ENCODE measurements at places on chromosomes 1 and 21.
A peak's percentile ranks its signal among the peaks of the same experiment; 100 is the strongest.

GRCh38 chr1:87439821-87440220, 111.1 kb downstream of the LMO4 start:
- DNase-seq: no peak

GRCh38 chr1:222382171-222382570, 165.7 kb downstream of the HHIPL2 start:
- DNase-seq: no peak

GRCh38 chr1:245225322-245226202, 70.8 kb downstream of the KIF26B start:
- DNase-seq: no peak

DNA sequence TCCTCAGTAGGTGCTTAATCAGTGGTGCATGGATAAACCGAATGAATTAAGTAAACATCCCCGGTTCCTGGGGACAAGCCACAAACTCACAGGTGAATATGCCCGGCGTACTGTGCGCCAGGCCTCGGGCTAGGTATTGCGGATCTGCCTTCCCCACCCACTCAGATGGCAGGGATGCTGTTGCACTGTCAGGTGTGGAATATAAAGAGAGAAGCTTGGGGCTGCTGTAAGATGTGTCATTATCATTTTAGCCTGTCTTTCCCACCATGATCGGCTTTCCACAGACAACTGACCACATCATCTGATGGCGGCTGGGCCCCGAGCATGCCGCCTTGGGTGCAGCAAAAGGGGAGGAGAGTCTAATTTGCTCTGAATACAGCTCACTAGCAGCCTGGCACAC, 45.4 kb upstream of the LRP8 start:
- peak; percentile 2 for DNase-seq

- DNase-seq: no peak
Observed at GRCh38 chr1:50346621-50347020, 76.6 kb downstream of the DMRTA2 start.

- DNase-seq: no peak
Observed at GRCh38 chr1:219790834-219791615, 137.3 kb downstream of the SLC30A10 start.

DNA sequence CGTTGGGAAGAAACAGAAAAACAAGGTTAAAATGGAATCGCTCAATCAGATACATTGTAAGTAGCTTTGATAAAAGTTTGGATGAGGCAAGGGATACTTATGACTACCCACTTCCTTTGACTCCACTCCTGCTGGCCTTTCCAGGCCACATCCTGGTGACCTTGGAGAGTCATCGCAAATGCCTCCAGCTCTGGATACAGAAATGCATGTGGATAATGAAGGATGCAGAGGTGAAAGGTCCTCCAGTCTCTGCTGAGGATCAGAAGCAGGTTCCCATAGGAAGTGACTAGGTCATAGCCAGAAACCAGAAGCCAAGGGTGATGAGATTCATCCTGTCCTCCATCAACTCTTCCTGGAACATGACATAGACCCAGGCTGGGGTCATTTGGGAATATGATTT, 6.2 kb upstream of the CAMK1G start:
- no peak for DNase-seq

- no peak for DNase-seq
Observed at GRCh38 chr21:45436351-45437065, 31.5 kb downstream of the COL18A1 start.

DNA sequence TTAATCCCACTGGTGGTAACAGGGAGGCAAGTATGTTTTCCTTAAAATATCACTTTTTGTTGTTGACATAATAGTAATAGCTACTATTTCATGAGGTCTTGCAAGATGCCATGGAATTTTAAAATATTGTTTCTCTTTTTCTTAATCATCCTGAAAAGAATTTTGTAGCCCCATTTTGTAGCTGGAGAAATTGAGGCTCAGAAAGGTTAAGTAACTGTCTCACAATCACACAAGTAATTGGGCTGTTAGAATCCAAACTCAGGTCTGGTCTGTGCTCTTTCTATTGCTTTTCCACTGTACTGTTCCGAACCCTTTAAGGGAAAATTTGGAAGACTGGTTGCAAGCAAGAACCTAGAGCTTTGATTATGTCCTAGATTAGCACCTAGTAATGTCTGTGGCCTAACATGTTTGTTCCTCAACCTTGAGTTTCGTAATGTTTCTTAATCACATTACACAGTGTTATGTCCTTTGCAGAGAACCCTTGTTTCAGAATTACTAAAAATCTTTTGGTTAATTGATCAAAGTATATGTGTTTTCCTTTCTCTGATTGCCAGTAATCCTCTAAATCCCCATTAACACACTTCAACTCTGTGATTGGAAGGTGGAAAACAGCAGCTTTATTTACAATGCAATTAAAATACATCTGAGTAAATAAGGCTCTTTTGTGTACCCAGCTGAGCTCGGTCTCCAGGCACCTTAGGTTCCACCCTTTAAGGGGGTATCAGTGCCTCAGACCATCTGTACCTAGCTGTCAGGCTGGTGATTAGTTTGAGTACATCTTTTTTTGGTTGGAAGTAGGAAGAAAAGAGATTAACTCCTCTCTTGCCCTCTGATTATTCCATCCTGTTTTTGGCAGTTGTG, 10.4 kb downstream of the LRRC42 start:
- no peak for DNase-seq

GRCh38 chr1:217734973-217735372, 103.8 kb downstream of the SPATA17 start:
- no peak for DNase-seq

GRCh38 chr1:51920130-51920529, 41.6 kb upstream of the NRDC start:
- no peak for DNase-seq

GRCh38 chr1:219467524-219467923, 145.4 kb downstream of the ZC3H11B start:
- no peak for DNase-seq

DNA sequence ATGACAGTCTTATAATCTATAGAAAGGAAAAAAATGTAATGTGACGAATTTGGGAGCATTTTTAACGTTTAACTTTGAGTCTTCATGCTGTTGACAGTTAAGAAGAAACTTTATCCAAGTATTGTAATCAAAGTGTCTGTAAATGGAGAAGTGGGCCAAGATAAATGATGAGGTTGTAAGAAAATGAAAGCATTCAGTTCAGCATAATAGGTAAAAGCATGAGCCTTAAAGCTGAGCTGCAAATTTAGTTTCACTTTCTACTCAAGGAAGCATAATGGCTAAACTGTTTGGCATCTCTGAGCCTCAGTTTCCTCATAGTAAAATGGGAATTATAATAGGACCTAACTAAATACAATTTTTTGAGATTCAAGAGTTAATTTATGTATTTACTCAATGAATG, 1554.8 kb downstream of the KCNT2 start:
- no peak for DNase-seq

DNA sequence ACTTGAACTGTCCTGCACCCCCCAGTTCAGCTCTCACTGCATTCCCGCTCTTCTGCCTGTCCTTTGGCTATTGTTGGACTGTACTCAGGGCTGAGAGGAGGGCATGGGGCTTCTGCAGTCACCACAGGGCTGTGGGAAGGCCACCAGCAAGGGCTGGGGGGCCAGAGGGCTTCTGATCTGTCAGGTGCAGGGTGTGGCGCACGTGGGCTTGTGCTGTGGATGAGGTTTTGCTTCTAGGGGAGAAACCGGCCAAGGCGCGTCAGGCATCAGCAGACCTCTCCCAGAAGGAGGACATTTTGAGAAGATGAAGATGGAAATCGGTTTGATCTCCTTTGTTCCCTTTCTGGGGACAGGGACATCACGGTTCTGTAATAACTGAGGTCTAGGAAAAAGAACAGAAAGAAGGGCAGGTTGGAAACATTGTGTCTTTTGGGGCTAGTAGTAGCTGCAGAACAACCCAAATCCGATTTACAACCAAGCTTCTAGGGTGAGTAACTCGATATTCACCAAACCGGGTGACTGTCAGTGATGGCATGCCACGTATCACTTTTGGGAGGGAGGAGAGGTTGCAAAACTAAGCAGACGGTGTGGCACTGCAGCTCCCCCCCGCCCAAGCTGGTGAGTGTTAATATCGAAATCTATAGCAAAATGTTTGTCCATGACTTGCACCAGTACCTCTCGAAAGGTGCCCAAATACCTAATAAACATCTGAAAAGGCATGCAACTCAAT, 40.9 kb downstream of the AGPAT3 start:
- DNase-seq: no peak

DNA sequence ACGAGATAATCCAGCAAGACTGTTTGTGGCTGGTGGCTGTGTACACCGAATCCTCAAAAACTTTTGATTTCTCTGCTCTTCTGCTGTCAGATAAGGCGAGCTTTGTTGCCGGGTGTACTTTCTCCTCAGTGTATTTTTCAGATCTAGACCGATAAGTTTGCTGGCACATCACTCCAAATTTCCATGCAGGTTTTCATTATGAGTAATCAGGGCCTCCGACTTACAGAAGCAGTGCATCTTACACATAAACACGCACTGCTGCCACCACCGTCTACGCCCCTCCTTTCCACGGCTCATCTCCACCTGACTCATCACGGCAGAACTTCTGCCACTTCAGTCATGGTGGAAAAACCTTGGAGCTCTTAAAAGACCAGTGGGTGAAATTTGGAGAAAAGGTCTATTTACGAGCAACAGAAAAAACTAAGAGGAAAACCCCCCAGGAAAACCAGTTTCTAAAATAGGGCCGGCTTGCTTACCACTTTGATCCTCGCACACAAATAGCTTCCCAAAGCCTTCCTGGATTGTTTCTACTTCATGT, 7.7 kb downstream of the ZBTB21 start:
- no peak for DNase-seq

- DNase-seq: no peak
Observed at GRCh38 chr1:229230140-229230892, 40.6 kb upstream of the RAB4A start.

GRCh38 chr1:2352897-2353550, 38.3 kb downstream of the MORN1 start:
- no peak for DNase-seq

- DNase-seq: no peak
Observed at GRCh38 chr21:19566975-19567374, 1163.4 kb upstream of the TMPRSS15 start.
